ENCODE measurements at places on chromosomes 3 and 15. TPM values are rescaled to one million over a fixed set of nuclear protein-coding genes. Genes with fewer than 3 reads are reported as not detected.

DNA sequence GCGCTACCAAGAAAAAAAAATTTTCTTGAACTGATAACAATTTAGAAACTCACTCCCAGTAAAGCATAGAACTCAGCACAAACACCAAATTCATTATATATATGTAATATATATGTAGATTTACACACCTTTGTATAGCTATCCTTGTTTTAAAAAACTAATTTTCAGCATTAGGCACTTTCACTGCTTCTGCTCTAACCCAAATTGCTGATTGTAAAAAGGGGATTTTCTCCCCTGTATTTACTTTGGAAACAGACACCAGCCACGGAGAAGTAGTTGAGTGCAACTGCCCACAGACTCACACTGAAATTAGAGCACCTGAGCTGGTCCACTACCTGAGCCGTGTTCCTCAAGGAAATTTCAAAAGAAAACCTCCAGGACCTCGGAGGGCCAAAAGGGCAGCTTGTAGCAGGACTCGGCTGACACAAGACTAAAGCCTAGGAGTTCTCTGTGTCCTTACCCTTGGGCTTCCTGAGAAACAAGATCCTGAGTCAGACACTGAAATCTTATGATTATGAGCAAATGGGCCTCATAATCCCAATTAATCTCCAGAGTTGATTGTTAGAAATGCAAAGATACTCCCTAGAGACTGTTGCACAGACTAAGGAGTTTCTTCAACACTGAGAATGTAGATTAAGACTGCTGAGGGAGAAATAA is 106.0 kb downstream of the TNIK start:
- DNase-seq, result no peak

Gene ZNF660
- polyA plus RNA-seq, result 18.0 TPM

DNA sequence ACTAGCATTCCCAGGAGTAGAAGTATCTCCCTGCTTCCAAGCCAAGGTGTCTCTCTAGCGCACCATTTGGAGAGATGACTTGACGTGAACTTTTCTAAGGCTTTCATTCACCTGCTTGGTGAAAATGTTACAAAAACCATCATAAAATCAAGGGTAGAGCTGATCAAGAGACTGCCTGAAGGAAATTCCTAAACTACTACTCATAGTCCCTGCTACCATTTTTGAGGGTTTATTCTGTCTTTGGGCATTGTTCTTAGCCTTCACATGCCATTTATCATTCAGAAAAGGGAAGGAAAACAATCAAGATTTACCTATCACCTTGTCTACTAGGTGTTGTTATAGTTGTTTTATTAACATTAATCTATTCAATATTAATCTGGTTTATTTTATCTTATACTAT is 525.8 kb downstream of the NTRK3 start:
- no peak for DNase-seq

DNA sequence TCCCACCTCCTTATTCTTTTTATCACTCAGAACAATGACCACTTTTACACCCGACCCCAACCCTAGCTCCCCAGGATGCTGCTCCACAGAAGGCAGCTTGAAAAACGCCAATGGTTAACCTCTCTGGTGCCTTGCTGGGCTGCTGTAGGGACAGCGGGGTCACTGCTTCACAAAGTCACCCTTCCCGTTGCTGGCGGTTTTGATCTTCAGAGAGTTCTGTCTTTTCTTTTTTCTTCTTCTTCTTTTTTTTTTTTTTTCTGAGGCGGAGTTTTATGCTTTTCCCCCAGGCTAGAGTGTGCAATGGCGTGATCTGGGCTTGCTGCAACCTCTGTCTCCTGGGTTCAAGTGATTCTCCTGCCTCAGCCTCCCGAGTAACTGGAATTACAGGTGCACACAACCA is 20.7 kb downstream of the CEP19 start:
- no peak for DNase-seq

GRCh38 chr3:175041369-175041768 is 182.2 kb downstream of the NAALADL2 start:
- DNase-seq, result no peak

DNA sequence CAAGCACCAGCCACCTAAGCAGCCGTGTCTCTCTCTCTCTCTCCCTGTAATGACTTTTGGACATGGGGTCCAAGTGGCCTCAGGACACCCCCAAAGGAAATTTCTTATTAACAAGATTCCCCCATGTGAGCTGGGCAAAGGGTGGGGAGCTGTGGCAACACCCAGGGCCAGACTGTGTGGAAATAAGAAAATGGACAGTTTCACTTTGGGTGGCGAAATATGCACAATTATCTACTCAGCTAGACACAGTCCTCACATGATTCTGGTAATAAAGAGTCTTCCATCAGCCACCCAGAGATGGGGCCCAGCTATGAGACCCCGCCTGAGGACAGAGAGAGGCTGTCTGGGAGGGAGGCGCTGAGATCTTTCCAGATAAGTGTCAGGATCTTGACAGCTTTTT is 96.8 kb upstream of the TPM1 start:
- no peak for DNase-seq

Gene ACTC1
- polyA plus RNA-seq, result 0.87 TPM

DNA sequence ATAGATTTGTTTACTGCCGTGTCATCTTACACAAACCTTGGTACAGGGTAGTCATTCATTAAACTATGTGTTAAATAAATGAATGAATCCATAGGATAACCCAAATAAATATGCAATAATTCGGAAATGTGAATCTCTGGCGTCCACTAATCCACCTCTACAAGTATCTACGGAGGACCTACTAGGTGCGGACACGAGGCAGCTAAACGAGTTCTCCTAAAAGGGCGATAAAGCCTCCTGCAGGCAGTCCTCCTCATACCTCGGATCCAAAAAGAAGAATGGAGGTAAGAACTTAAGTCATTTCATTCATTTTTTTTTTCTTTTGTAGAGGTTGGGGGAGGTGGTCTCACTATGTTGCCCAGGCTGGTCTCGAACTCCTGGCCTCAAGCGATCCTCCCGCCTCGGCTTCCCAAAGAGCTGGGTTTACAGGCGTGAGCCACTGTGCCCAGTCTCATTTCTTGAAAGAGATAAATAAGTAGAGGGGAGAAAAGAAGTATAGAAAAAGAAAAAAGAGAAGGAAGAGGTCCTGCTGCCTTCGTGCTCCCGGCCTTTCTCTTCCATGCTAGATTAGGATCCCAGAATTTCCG is 706 bp upstream of the RPL35A start:
- DNase-seq, result no peak

GRCh38 chr15:93523481-93523880 is 434.5 kb upstream of the RGMA start:
- DNase-seq, result no peak

DNA sequence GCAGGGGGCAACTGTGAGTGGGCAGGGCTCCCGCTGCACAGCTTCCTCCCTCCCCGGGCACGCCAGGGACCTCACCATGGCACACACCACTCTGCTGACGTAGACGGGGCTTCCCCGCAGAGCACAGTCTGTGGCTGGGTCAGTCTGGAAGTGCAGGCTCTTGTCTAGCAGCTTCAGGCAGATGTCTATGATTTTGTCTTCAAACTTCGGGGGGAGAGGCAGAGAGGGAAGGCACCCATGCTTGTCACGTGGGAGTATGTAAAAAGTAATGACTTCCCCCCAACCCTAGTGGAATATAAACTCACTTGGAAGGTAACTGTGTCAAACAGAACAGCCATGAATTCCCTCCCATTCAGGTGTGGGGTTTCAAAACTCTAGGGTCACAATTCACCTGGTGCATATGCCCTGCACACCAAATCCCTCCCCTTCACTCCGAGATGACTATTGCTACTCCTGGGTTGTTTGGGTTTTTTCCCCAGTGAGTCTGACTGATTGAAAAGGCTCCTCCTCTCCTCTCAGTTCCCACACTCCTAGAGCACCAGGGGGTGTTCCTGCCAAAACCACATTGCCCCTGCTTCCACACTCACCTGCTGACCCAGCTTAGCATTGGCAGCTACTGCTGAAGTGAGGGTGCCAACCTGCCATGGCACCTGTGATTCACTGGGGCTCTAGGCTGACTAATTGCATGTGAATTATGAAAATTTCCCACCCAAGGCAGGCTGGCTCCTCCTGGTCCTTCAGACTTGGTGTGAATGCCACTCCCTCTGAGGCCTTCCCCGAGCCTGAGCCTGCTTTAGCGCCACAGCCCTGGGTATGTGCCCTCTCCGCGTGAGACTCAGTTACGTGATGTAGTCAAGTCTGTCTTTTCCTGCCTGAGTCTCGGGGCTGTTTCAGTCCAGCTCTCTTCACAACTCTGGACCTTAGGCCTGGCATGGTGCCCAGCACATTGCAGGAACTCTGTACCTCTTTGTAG is 13.0 kb downstream of the TGM5 start:
- no peak for DNase-seq

- DNase-seq, result no peak
These were observed 46.8 kb downstream of the CYP11A1 start for GRCh38 chr15:74320352-74321247.

Gene GOLGA6L2
- not detected for polyA plus RNA-seq

GRCh38 chr3:58685641-58686040 is 19.1 kb upstream of the FAM3D start:
- DNase-seq, result no peak

- DNase-seq, result no peak
These were observed 95.7 kb downstream of the CPN2 start for GRCh38 chr3:194255252-194256039.

DNA sequence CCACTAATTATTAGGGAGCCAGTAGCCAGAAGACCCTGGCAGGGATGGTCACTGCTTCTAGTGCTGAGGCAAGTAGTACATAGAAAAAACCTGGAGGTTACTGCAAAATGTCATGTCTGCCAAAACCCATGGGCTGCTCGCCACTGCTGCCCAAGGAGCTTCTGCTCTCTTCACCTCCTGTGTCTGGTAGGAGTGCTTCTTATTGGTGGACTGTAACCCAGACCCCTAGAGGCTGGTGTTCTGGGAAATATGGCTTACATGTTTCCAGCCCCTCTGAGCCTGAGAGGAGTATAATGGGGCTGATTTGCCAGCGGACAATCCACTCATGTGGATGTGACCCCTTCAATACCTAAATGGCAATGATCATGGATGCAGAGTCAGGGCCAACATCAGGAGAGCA is 286.4 kb downstream of the EPHB1 start:
- DNase-seq, result no peak

DNA sequence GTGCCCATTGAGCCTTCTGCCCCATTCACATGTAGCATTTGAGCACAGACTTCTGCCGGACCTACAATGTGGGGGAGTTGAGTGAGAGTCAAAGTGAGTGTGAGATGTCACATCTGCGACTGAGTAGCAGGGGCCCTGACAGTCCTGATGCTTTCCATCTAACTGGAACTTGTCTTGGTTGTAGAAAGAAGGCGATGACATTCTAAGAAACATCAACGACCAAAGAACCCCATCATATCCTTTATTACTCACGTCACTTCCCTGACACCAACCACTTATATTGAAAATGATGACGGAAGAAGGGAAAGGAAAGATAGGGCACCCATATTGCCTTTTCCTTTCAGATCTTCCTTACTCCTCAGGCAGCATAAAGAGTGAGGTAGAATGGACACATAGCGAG is 30.5 kb downstream of the SMAD3 start:
- DNase-seq, result no peak

Gene CHDH
- polyA plus RNA-seq, result 10.6 TPM

- no peak for DNase-seq
These were observed 153.8 kb downstream of the ULK4 start for GRCh38 chr3:41808152-41808551.

Gene ACAN
- polyA plus RNA-seq, result 2.7 TPM

- no peak for DNase-seq
These were observed 6.6 kb downstream of the RHO start for GRCh38 chr3:129535075-129535474.

DNA sequence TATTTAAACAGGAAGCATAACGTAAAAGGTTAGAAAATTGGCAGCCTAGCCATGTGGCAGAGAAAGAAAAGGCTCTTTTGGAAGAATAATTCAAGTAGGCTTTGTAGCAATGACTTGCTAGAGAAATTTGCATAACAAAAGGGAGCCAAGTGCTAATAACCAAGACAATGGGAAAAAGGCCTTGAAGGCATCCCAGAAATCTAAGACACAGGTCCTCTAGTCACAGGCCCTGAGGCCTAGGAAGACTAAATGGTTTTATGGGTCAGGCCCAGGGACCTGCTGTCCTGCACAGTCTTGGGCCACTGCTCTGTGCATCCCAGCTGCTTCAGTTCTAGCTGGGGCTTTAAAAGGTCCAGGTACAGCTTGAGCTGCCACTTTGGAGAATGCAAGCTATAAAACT is 78.5 kb downstream of the FGF7 start:
- no peak for DNase-seq

DNA sequence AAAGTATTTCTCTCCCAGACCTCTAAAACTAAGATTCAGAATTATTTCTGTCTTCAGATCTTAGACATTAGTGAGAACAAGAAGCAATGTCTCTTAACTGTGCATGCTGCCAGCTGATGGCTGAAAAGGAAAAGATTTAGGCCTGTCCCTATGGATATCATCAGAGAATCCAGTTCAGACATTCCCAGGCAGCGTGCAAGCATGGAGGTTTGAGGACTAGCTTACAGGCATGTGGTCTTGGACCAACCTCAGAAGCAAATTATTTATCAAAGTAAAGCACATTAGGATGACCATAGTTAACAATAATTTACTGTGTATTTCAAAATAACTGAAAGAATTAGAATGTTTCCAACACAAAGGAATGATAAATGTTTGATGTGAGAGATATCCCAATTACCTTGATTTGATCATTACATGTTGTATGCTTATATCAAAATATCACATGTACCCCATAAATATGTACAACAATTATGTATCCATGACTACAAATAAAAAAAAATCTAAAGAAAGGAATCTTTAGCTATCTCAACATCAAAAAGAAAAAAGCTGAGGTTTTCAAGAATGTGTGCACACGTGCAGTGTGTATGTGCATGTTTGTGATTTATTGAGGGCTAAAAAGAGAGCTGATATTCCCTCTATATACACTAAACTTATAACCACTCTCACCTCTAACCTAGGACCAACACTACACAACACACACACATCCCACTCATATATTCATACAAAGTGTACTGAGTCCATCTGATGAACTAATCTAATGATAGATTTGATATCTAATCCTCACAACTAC is 108.9 kb upstream of the THBS1 start:
- DNase-seq, result no peak

- DNase-seq, result no peak
These were observed 433.2 kb upstream of the RASGRP1 start for GRCh38 chr15:38997841-38998240.

- DNase-seq, result no peak
These were observed 68.7 kb downstream of the LRTM1 start for GRCh38 chr3:54859184-54859583.

- DNase-seq, result no peak
These were observed 11.9 kb upstream of the PKM start for GRCh38 chr15:72242775-72243370.

DNA sequence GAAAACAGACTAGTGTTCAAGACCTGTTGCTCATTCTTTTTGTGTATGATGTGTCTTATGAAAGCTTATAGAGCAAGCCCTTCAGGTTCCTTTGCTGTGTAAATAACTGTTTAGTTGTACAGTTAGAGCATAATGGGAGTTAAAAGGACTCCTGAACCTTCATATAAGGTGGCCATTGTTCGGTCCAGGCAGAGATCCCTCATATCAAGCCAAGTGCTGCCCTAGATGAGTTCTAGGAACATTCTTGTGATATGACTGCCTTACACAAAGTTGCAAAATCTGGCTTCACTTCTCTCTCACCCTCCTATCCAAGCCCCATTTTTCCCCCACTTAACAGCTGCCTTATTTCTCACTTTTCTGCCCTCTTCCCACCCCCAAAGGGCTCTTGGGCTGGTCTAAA is 26.9 kb downstream of the GYG1 start:
- no peak for DNase-seq

GRCh38 chr3:195260280-195260905 is 10.6 kb downstream of the XXYLT1 start:
- DNase-seq, result no peak
